ENCODE measurements at places on chromosomes 11 and 22.

DNA sequence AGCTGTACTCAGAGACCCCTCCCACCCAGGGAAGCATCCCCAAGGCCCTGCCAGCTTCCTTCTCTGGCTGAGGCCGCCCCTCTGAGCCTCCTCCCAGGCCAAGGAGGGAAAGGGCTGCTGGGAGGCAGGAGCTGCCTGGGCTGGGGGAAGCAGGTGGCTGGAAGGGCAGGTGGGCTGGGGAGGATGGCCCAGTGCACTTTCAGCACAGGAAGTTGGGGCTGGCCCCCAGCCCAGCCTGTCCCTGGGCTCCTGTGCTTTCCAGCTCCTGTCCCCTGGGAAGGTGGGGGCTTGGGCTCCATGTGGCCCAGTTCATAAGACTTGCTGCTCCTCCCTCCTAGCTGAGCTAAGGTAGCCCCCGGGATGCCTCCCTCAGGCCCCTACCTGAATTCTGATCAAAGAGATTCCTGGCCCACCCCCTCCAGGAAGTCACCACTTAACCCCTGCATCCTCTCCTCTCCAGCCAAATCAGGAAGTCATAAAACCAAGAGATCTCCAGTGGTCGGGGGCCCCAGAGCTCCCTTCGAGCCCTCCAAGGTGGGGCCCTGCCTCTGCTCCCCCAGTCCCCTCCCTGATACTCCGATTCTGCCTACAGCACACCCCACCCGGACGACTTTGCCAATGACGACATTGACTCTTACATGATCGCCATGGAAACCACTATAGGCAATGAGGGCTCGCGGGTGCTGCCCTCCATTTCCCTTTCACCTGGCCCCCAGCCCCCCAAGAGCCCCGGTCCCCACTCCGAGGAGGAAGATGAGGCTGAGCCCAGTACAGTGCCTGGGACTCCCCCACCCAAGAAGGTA is 4.9 kb downstream of the PPP1CA start:
- no peak for DNase-seq

GRCh38 chr22:17486313-17486712 is 77.0 kb upstream of the SLC25A18 start:
- DNase-seq = no peak

DNA sequence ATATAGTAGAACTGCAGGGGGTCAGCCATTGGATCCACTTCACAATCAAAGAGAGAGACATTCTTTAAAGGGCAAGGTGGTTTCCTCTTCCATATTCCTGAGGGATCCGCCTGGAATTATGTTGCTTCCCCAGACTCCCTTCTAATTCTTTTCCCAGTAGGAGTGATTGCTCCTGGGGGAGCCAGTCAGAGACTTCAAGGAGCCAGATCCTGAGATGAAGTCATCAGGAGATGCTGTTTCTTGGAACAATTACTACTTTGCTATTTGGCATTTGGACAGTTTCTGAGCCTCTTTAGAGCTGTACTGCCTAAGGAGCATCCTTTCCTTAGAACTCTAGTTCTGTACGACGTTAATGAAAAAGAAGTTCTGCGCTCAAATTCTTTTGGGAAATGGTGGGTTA is 1.9 kb upstream of the OR9Q2 start:
- DNase-seq = no peak

DNA sequence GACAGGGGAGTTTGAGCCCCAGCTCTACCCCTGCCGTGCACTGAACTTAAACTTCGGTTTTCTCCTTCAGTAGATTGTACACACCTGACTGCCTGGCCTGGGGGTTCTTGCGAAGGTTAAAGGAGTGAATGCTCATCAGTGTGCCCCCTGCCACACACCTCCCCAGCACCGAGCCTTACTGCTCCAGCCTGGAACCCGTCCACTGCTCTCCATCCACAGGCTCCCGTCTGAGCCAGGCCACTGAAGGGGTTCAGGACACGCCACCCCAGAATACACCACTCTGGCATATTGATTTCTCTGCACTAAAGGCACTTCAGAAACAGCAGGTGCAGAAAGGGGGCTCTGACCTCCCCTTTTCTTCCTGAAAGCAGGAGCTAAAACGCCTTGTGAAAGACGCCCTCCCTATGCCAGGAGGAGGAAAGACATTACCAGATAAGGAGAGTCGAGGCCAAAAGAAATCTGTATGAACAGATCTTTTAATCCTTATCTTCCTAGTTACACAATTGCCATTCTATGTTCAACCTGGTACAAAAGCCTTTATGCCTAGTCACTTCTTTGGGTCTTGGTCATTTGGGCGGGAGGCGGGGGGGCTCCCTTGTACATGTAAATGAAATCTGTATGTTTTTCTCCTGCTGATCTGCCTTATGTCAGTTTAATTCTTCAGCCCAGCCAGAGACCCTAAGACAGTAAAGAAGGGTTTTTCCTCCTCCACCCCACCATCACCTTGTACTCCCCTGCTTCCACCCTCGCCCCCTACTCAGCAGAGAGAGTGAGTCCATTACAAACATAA is 1.9 kb upstream of the SSTR3 start:
- DNase-seq = no peak

- no peak for DNase-seq
These were observed 202.6 kb upstream of the TMEM45B start for GRCh38 chr11:129613071-129613470.

GRCh38 chr22:22884888-22885840 is 2.5 kb upstream of the IGLL5 start:
- DNase-seq = no peak

- no peak for DNase-seq
These were observed 15.9 kb downstream of the PRSS23 start for GRCh38 chr11:86816251-86816726.

DNA sequence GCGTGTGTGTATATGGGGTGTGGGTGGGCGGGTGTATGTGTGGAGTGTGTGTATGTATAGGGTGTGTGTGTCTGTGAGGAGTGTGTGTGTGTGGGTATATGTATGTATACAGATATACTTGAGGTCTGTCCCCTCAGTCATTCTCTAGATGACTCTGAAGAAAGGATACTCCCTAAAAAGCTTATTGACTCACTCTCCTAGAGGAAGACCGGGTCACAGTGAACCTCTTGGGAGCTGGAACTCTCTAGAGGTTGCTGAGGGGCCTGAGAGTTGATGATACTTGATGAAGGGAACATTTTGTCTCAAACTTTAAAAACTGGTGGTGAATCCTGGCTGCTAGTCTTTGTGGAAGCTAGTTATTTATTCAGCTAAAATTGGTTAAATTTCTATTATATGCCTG is 15.1 kb downstream of the STX3 start:
- no peak for DNase-seq

GRCh38 chr11:107898270-107898669 is 30.0 kb upstream of the RAB39A start:
- DNase-seq = no peak

DNA sequence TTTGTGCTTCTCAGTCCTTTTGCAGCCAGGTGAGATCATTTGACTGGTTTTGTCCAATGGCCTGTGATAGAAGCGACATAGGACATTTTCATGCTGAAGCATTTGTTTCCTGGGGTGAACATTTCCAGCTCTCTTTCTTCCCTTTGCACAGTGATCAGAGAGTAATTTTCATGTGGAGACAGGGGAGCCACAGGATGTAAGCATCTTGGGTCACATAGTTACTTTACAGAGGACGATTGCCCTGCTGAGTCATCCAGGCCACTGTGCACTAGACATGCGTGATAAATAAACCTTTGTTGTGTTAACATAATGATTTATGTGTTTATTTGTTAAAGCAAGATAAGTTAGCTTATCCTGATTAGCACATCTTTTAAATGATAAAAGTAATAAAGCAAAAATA is 263.5 kb upstream of the CCDC179 start:
- DNase-seq = no peak

GRCh38 chr11:92460213-92460612 is 235.6 kb downstream of the FAT3 start:
- no peak for DNase-seq

DNA sequence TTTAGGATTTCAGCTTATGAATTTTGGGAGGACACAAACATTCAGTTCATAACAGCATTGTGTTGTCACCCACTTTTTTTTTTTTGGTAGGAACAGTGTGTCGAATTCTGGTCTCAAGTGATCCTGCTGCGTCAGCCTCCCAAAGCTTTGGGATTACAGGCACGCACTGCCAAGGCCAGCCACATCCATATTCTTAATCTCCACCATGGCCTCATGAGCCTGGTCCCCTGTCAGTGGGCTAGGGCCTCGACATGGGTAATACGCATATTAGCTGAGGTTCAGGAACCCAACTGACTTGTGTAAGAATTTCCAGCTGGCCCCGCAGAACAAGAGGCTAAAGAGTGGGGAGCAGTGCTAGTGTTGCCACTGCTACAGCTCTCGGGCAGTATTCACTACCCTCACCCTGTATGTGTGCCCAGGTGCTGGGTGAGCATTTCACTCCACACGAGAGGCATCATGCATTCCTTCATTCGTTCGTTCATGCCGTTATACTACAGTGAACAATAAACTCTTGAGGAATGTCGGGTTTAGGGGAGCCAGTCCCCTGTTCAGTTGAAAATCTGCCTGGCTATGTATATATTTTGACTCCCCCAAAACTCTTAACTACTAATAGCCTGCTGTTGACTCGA is 5.2 kb upstream of the VPREB1 start:
- no peak for DNase-seq

- DNase-seq = no peak
These were observed 115.3 kb downstream of the TRIM29 start for GRCh38 chr11:120022617-120023016.

DNA sequence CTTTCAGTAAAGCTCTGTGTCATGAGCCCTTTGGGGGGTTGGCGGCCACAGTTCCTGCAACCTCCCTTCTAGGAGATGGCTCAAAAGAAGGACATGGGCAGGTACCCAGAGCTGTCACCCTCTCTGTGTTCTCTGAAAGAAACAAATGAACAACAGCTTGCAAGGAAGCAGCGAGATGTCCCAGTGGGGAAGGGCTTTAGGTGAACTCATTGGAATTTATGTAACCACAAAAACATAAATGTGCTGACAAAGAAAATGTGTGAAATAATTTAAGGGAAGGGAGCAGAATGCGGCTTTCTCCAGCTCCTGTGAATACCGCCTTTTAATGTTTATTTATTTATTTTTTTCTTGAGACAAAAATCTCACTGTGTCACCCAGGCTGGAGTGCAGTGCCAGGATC is 3.3 kb downstream of the PARVG start:
- no peak for DNase-seq

GRCh38 chr11:126817523-126818450 is 182.8 kb downstream of the KIRREL3 start:
- no peak for DNase-seq

DNA sequence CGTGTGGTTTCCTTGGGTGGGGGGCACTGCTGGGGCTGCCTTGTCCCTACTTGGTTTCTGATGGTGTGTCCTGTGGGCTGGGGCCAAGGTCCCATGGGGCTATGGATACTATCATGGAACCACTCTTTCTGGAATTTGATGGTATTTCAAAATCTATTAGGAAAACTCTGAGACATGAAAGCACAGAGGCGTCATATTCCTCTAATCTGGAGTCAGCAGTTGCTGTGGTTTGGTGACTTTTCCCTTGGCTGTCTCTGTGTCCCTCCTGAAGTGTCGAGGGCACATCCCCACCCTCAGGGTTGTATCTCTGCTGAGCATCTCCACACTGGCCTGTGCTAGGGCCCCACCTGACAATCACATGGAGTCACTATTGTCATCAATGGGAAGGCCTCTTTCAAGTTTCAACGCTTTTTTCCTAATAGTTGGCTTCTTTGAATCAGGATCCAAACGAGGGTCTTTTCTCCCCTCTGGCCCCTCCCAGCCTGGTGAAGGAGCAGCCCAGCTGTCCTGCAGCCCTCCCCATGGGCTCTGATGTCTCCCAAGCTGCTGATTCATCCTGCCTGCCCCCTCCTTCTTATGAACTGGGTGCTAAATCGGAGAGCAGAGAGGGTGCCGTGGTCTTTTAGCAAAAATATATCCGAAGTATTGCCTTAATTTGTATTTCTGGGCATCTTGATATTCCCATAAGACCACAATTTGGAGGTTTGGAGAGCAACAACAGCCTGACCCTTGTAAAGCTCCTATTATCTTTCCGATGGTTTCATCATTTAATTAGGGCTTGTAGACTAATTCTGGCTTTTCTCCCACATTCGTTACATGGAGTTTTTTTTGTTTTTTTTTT is 38.5 kb downstream of the MED15 start:
- DNase-seq = no peak

DNA sequence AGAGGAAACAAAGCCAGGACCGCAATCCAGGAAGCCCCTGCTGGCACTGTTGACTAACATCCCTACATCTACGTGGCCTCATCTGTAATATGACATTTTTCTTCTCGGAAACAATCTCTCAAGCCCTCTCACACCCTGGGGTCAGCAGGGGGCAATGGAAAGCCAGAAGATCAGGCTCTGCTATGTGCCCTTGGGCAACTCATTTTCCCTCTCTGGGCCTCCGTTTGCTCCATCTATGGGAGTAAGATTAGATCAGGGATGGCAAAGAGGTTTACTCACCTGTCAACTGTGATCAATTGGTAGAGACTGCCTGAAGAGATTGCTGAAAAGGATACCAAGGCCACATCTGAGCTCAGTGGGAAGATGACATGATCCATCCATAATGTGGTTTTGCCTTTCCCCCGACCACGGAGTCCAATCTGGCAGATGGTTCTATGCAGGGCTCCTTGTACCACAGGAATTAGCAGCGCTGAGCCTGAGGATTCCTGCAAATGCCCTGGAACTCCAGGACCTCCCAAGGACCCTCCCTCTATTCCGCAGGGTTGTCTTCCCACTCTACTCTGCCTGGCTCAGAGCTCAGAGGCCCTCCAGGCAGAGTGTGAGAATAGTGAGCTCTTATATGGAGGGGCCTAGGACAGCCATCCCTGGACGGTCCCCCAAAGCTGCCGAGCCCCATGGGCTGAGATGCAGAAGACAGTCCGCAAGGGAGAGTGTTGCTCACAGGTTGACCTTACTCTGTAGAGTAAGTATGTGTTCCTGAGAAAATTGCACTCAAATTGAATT is 66.1 kb downstream of the CHST1 start:
- no peak for DNase-seq

DNA sequence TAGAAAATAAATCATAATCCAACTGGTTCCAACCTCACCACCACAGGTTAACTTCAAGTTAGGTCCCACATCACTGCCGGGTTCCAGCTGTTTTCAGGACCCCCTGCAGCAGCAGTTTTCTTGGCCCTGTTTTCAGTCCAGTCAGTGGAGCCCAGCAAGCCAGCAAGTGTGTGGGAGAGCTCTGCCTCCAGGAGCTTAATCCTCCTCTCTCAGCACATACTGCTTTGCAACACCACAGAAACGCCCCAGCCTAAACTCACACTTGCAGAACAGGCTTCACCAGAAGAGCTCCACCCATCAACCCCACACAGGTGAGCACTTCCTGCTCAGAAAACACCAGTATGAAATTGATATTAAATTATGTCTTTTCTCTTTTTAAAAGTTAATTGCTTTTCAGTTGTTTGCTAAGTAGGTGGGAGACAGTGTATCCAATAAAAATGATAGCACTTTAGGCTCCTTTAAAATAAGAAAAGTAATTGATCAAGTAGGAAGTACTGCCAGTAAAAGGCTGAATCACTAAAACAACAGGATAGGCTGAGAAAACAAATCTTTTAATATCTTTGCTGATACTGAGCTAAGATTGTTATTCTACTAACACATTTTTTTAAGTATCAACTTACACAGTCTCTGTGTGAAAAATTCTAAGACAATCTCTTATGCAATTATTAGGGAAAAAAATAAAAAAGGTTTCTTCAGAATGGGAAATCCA is 81.5 kb upstream of the TP53AIP1 start:
- DNase-seq = no peak

All from stimulated activated CD4-positive, alpha-beta T cell treated with anti-CD3 and anti-CD28 coated beads, Interleukin-1b, Interleukin-23, amount 100 ng/mL, for 24 hours (primary cell).